GM03348 (cell line): ENCODE measurements at places on chromosomes 12 and 14.

DNA sequence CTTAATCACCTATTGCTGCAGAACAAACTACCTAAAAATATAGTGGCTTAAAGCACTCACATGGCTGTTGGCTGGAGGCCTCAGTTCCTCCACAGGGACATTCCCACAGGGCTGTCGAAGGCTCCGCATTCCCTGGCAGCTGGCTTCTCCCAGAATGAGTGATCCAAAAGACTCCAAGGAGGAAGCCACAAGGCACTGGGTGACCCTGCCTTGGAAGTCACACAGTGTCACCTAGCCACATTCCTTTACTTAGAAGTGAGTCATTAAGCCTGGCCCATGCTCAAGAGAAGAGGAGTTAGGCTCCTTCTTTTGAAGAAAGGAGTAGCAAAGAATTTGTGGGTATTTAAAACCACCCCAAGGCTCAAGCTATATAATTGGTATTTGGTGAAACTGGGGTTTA, 63.9 kb upstream of the MAP1LC3B2 start:
- peak; percentile 55 for DNase-seq

GRCh38 chr14:64012720-64013119, 159.9 kb downstream of the SYNE2 start:
- no peak for DNase-seq

- DNase-seq: no peak
Measured at GRCh38 chr12:11725686-11726085, 76.2 kb downstream of the ETV6 start.

DNA sequence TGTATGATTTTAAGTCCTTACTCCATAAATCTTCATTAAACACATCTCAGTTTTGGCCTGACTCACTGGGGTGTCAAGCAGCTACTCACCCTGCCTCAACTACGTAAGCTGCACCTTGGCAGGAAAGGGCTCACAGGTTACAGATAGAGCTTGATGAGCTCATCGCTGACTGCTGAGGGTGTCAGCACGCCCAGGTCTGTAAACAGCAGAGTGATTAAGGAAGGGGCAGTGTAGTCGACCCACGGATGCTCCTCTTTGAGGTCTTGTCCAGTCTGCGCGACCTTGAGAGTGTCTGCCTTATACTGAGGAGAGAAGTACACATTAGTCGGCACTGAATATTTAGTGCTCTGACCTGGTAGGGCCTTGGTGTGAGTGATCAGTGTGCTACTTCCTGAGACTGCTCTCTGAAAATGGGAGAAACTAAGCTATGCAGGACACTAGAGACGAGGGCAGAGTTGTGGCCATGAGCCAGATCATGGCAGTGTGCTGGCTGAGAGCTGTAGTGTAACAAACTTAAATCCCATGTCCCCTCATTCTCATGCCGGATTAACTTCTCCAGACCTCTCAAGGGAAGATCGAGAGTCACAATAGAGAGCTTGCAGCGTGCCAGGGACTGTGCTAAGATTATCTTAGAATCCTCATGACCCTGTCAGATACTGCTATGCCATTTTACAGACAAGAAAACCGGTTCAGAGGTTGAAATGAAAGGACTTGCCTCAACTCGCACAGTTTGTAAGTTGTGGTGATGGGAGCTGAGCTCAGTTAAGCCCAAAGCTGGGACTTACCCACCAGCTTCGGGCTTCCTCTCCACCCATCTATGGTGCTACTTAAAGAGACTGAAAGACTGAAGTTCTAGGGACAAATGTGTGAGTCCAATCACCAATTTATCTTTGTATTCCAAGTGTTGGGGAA, 11.6 kb downstream of the EIF2B1 start:
- no peak for DNase-seq

DNA sequence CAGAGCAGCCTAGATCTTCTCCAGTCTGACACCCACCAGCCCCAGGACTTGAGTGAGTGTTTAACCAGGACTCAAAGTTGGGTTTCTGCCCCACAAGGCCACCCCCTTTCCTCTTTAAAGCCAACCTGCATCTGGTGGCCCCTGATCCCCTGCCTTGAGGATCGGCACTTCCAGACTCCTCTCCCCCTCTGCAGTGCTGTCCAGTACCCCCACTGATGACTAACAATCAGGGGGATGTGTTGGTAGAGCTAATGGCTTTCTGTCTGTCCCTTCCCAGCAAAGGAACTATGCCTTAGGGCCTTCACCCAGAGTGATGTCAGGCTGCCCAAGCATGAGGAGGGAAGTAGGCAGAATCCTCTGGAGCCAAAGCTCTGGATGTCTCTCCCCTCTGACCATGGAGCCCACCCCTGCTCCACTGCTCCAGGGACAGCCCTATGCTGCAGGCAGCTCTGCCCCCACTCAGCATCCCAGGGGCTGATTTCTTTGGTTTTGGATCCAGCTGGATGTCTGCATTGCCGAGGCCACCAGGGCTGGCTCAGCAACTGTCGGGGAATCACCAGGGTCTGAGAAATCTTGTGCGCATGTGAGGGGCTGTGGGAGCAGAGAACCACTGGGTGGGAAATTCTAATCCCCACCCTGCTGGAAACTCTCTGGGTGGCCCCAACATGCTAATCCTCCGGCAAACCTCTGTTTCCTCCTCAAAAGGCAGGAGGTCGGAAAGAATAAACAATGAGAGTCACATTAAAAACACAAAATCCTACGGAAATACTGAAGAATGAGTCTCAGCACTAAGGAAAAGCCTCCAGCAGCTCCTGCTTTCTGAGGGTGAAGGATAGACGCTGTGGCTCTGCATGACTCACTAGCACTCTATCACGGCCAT, 42.9 kb downstream of the DAD1 start:
- peak; percentile 73 for DNase-seq

GRCh38 chr14:21702316-21702715, 28.7 kb upstream of the OR4E1 start:
- no peak for DNase-seq

DNA sequence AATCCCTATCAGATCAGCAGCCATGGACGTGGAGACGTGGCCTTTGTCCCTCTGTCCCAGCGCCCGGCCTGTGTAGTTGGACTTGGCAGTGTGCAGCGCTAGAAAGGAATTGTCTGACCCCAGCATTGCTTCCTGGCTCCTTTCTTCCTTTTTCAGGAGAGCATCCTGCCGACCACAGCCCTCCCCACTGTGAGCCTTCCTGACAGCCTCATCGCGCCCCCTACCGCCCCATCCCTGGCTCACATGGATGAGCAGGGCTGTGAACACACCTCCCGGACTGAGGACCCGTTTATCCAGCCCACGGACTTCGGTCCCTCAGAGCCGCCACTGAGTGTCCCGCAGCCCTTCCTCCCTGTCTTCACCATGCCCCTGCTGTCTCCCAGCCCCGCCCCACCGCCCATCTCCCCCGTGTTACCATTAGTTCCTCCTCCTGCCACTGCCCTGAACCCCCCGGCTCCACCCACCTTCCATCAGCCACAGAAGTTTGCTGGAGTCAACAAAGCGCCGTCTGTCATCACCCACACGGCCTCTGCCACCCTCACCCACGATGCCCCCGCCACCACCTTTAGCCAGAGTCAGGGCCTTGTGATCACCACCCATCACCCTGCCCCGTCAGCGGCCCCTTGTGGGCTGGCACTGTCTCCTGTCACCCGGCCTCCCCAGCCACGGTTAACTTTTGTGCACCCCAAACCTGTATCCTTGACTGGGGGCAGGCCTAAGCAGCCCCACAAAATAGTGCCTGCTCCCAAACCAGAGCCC, 40.6 kb downstream of the IL31 start:
- no peak for DNase-seq

DNA sequence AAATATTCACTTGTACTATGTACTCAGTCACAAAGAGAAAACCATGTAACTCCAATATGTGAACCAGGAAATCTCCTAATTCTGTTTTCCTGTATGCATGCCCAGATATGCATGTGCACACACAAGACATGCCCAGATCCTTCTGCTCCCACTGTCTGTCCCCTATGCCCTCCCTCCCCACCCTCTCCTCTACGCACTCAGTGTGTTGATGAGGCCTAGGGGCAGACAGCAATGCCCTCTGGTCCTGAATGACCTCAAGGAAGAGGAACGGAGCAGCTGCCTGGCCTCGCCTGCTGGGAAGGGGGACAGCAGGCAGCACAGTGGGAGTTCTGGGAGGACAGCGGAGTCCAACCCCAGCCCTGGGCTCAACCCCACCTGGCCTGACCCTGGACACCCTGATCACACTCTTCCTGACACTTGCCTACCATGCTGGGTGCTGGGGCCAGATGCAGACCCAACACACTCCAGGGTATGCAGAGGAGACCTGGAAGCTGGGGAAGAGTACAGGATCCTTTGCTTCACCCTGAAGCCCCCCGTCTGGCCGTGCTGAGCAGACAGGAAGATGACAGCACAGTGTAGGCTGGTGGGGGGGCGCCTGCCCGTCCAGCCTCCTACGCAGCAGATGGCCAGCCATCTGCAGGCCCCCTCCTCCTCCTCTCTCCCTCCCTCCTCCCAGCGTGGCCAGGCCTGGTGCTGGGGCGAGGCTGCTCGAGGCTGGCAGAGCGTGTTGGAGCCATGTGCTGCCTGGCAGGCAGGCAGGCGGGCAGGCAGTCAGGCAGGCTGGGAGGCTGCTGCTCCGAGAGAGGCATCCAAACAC, 106.6 kb upstream of the NCOR2 start:
- DNase-seq: no peak

DNA sequence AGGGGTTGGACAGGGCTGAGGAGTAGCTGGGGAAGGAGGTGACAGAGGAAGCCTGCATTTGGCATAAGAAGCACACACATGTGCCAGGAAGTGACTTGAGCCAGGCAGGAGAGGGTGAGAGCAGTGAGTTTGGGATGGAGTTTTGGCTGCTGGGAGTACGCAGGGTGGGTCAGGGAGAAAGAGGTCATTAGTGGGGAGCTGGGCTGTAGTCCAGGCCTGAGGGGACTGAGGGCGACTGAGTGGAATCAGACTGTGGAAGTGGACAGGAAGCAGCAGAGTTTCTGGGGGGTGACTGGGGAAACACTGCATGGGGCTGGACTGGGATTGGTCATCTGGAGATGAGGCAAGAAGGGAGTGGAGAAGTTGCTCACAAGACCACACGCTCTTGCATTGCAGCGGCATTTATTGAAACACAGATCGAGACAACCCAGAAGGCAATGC, 7.6 kb downstream of the KRT85 start:
- no peak for DNase-seq

DNA sequence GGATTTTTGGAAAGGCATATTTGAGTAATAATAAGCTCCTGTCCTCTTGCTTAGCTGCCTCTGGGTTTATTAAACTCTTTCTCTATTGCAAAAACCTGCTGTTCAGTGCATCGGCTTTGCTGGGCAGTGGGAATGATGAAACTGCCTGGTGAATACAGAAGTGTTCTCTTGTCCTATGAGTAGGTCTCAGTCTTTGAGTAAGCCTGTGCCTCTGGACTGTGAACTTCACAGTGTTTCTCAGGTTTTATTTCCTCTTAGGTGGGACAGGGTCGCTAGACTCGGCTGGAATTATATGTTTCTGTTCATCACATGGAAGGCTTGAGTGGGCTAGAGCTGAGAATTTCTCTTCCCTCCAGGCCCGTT, 46.4 kb downstream of the CRADD start:
- no peak for DNase-seq

GRCh38 chr14:59728304-59728703, 142.3 kb downstream of the RTN1 start:
- DNase-seq: no peak

- no peak for DNase-seq
Measured at GRCh38 chr14:22070119-22070982, 396.7 kb upstream of the OR4E1 start.

DNA sequence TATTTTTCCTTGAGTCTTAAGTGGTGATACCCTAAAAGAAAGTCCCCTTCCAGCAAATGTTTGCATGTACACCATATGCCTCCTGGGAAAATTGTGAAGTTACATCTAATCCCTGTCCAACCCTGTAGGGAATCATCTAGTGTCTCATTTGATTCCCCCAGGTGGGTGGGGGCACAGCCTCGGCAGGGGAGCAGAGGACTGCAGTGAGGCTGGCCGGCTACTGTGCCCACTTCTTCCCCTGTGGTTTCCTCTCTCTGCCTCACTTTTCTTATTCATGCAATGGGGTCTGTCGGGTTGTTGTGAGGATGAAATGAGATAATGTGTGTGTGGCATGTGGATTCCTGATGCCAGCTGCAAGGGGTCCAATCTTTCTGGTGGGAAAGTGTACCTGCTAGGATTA, 6.0 kb downstream of the PAPLN start:
- no peak for DNase-seq

GRCh38 chr12:470133-470532, 10.4 kb downstream of the B4GALNT3 start:
- DNase-seq: no peak

GRCh38 chr12:124774054-124774461, 89.6 kb downstream of the SCARB1 start:
- no peak for DNase-seq

DNA sequence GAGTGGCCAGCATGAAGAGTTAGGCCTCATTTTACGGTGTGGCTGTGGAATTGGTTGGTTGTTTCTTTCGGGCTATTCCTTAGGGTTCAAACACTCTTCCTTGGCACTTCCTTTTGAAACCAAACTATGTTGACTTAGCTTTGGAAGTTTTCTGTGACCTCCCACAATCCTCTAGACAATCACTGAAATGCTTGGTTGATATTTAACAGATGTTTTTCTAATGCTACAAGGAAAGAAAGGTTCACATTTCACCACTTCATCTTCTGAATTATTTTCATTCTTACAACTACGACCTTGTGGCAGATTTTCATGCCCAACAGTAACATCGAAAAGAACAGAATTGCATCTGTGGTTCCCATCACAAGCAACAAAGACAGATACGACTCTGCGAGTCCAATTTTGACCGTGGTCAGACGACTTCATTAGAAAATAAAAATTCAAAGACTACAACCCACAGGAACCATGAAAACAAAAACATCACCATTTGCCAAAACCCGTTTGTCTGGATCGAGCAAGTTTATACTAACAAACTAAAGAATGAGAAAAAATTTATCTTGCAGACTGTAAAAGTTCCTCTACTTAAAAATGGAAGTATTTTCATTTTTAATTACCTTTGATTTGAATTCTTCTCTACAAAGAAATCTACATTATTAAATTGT, 16.9 kb downstream of the PRKAB1 start:
- peak; percentile 19 for DNase-seq

- DNase-seq: no peak
Measured at GRCh38 chr14:22268875-22269274, 320.1 kb downstream of the DAD1 start.

DNA sequence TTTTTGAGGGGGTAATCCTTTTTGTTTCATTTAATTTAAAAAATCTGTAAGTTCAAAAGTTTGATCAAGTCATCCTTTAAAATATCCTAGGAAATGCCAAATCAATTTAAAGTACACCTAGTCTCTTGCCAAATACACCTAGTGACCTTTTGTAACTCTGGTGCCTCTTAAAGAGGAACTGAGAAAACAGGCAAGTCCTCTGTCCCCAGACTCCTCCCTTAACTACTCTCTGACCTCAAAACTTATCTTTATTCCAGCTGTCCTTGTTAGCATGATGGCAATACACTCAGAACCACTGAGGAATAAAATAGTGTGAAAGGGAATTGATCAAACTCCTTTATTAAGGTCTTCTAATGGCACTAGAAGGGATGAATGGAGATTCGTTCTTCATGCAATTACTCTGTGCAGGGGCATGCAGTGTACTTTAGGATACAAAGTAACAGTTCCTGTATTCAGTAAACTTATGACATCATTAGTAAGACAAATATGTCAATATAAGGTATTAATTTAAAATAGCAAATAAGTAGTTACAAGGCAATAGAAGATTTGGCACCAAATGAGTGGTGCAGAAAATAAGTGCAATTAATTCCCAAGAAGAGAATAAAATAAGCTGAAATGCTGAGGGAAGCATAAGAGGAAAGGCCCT, 3.3 kb downstream of the FAR2 start:
- no peak for DNase-seq
